ENCODE measurements at places on chromosomes 1 and 21. TPM values are rescaled to one million over a fixed set of nuclear protein-coding genes. Genes with fewer than 3 reads are reported as not detected.

Gene CD34
- 16.5 TPM for total RNA-seq

Gene RYR2
- total RNA-seq, result 33.5 TPM

GRCh38 chr1:56057466-56058405, 521.6 kb downstream of the PLPP3 start:
- H3K27ac ChIP-seq, result no peak overlapping the region
- no peaks in the 10 kb centered on the region for H3K27me3 ChIP-seq
- H3K36me3 ChIP-seq, result no peaks in the 10 kb centered on the region
- no peak for DNase-seq

Gene CRYAA
- not detected for total RNA-seq

- H3K36me3 ChIP-seq, result no peaks in the 10 kb centered on the region
- no peak overlapping the region for H3K4me3 ChIP-seq
- H3K27ac ChIP-seq, result peak overlapping the region; percentile 3
- H3K27me3 ChIP-seq, result no peaks in the 10 kb centered on the region
- peak; percentile 44 for DNase-seq
Measured at GRCh38 chr1:183070923-183071618, 47.9 kb downstream of the LAMC1 start.

Gene SH3BGR
- total RNA-seq, result 295 TPM

Gene NR0B2
- total RNA-seq, result 21.7 TPM

Gene GRHL3
- total RNA-seq, result 0.73 TPM

GRCh38 chr1:67430358-67431155, at the start of gene SERBP1:
Gene SERBP1 (minus strand): TSS chr1:67430402. CDS start chr1:67430300, 102 bp downstream.
- no peaks in the 10 kb centered on the region for H3K27me3 ChIP-seq
- H3K36me3 ChIP-seq, result peaks cover 6% of the 10 kb centered on the region
- peak within 1 kb of the TSS; percentile 85 for H3K4me3 ChIP-seq
- peak within 1 kb of the TSS; percentile 96 for H3K27ac ChIP-seq
- peaks cover 25% of the 10 kb centered on the region for H3K4me1 ChIP-seq

- no peak overlapping the region for H3K4me3 ChIP-seq
- no peaks in the 10 kb centered on the region for H3K36me3 ChIP-seq
- no peaks in the 10 kb centered on the region for H3K27me3 ChIP-seq
- no peak for DNase-seq
- H3K4me1 ChIP-seq, result no peaks in the 10 kb centered on the region
Measured at GRCh38 chr1:172549621-172550280, 16.8 kb downstream of the SUCO start.

Gene ZC3H11A
- 84.0 TPM for total RNA-seq

GRCh38 chr1:22037520-22037919, 15.0 kb upstream of the CDC42 start:
- H3K4me1 ChIP-seq, result peaks cover 21% of the 10 kb centered on the region
- H3K27ac ChIP-seq, result no peak overlapping the region
- H3K36me3 ChIP-seq, result no peaks in the 10 kb centered on the region
- DNase-seq, result no peak
- no peak overlapping the region for H3K4me3 ChIP-seq
- H3K27me3 ChIP-seq, result no peaks in the 10 kb centered on the region

Gene HMGCS2
- total RNA-seq, result 170 TPM

- DNase-seq, result no peak
- H3K36me3 ChIP-seq, result no peaks in the 10 kb centered on the region
- H3K4me1 ChIP-seq, result no peaks in the 10 kb centered on the region
- no peaks in the 10 kb centered on the region for H3K27me3 ChIP-seq
Measured at GRCh38 chr1:6110326-6110725, 64.6 kb downstream of the KCNAB2 start.

- peak overlapping the region; percentile 76 for H3K27ac ChIP-seq
- H3K27me3 ChIP-seq, result no peaks in the 10 kb centered on the region
- no peak overlapping the region for H3K4me3 ChIP-seq
- DNase-seq, result peak; percentile 72
Measured at GRCh38 chr1:94044290-94044790, 76.6 kb downstream of the ABCA4 start.

Gene HSD11B1
- total RNA-seq, result 2.0 TPM

Gene HAO2
- total RNA-seq, result not detected

- DNase-seq, result no peak
- H3K36me3 ChIP-seq, result no peaks in the 10 kb centered on the region
- H3K4me1 ChIP-seq, result peaks cover 17% of the 10 kb centered on the region
- no peaks in the 10 kb centered on the region for H3K27me3 ChIP-seq
- H3K4me3 ChIP-seq, result no peak overlapping the region
Measured at GRCh38 chr1:9313576-9313975, 20.9 kb downstream of the SPSB1 start.

GRCh38 chr1:160993544-160994193, 27.3 kb downstream of the F11R start:
- peaks cover 3% of the 10 kb centered on the region for H3K4me1 ChIP-seq
- peak; percentile 61 for DNase-seq
- H3K4me3 ChIP-seq, result no peak overlapping the region
- no peaks in the 10 kb centered on the region for H3K27me3 ChIP-seq

Gene NR1I3
- total RNA-seq, result 0.55 TPM

DNA sequence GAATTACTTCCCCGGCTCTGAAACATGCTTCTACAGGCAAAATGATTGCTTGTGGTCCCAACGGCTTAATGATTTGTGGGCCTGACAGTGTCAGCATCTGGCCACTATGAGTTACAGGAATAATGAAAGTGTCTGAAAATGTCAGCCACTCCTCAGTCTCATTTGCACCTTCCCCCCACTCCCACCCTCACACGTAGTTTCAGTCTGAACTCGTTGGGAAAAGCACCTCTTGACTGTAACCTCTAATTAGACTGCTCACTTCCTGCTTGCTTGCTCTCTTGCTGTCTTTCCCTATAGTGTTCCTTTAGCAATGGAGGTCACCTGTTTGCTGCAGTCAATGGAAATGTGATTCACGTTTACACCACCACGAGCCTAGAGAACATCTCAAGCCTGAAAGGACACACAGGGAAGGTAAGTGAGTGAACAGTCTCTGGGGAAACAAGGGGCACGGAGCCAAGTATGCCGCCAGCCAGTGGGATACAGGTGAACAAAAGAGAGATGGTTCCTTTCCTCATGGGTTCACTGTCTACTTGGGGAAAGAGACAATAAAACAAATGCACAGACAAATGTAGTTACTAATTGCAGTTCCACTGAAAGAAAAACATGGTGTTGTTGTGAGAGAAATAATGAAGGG, 27.1 kb downstream of the CFAP57 start:
- H3K4me3 ChIP-seq, result no peak overlapping the region
- no peaks in the 10 kb centered on the region for H3K36me3 ChIP-seq
- no peaks in the 10 kb centered on the region for H3K4me1 ChIP-seq
- no peak overlapping the region for H3K27ac ChIP-seq

- H3K36me3 ChIP-seq, result no peaks in the 10 kb centered on the region
- no peak overlapping the region for H3K27ac ChIP-seq
- no peaks in the 10 kb centered on the region for H3K27me3 ChIP-seq
- H3K4me3 ChIP-seq, result no peak overlapping the region
- no peaks in the 10 kb centered on the region for H3K4me1 ChIP-seq
- DNase-seq, result no peak
Measured at GRCh38 chr1:246165826-246166709, 341.0 kb downstream of the SMYD3 start.

Gene DNM3
- total RNA-seq, result 1.8 TPM

- DNase-seq, result no peak
- no peaks in the 10 kb centered on the region for H3K27me3 ChIP-seq
- H3K27ac ChIP-seq, result peak overlapping the region; percentile 7
- peaks cover 37% of the 10 kb centered on the region for H3K36me3 ChIP-seq
- no peaks in the 10 kb centered on the region for H3K4me1 ChIP-seq
Measured at GRCh38 chr1:172581273-172581672, 48.3 kb downstream of the SUCO start.

GRCh38 chr21:32520875-32521735, 64.2 kb downstream of the TCP10L start:
- peaks cover 6% of the 10 kb centered on the region for H3K4me1 ChIP-seq
- H3K36me3 ChIP-seq, result no peaks in the 10 kb centered on the region
- H3K27ac ChIP-seq, result peak overlapping the region; percentile 59
- no peaks in the 10 kb centered on the region for H3K27me3 ChIP-seq
- DNase-seq, result peak; percentile 85
- no peak overlapping the region for H3K4me3 ChIP-seq

Gene LYPD8
- not detected for total RNA-seq

- H3K36me3 ChIP-seq, result peaks cover 30% of the 10 kb centered on the region
- no peak for DNase-seq
- H3K27ac ChIP-seq, result peak overlapping the region; percentile 98
- H3K4me1 ChIP-seq, result peaks cover 67% of the 10 kb centered on the region
Measured at GRCh38 chr1:36168514-36168913, 12.6 kb downstream of the MAP7D1 start.

Gene FAM131C
- total RNA-seq, result not detected

Gene CITED4
- total RNA-seq, result 38.4 TPM

DNA sequence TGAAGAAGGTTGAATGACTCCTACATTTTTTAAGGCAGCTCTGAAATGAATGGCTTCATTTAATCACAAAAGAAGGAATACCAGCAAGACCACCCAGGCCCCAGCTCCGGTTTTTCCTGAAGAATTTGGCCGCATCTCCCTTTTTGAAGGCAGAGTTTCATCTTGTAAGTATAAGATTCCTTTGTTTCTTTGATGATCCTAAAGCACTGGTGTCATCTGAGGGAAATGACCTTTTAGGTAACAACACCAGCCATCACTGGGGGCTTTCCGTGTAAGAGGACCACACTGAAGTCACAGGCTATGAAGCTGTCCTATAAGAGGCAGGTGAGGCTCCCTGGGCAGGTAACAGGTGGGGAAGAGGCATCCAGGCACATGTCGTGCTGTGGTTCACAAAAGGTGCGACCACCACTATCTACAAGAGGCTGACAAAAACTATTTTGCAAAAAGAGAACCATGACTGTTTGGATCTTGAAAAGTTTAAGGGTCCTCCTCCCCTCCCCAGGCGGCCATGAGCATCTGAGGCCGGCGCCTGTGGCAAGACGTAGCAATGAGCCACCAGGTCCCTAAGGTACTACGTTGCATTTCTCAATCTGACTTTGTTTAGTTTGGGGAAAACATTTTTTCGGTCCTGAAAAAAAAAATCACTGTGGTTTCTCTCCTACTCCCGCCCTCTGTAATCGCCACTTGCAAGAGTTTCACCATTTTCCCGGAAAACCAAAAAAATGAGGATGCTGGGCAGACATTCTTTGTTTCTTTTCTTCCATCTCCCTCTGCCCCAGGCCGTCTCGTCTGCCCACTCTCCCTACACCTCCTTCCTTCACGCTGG, 46.3 kb upstream of the IRF2BP2 start:
- no peak for DNase-seq
- H3K4me1 ChIP-seq, result peaks cover 31% of the 10 kb centered on the region
- peak overlapping the region; percentile 85 for H3K27ac ChIP-seq
- H3K36me3 ChIP-seq, result no peaks in the 10 kb centered on the region
- no peak overlapping the region for H3K4me3 ChIP-seq
- H3K27me3 ChIP-seq, result no peaks in the 10 kb centered on the region

- H3K27ac ChIP-seq, result no peak overlapping the region
- no peak for DNase-seq
- peaks cover 25% of the 10 kb centered on the region for H3K4me1 ChIP-seq
- peaks cover 17% of the 10 kb centered on the region for H3K27me3 ChIP-seq
- H3K4me3 ChIP-seq, result no peak overlapping the region
Measured at GRCh38 chr1:228411121-228411520, 4.5 kb upstream of the TRIM11 start.

Gene TPTE
- total RNA-seq, result not detected

Gene FNDC5
- not detected for total RNA-seq

Gene FAM163A
- not detected for total RNA-seq

Gene SYNC
- total RNA-seq, result 38.5 TPM

DNA sequence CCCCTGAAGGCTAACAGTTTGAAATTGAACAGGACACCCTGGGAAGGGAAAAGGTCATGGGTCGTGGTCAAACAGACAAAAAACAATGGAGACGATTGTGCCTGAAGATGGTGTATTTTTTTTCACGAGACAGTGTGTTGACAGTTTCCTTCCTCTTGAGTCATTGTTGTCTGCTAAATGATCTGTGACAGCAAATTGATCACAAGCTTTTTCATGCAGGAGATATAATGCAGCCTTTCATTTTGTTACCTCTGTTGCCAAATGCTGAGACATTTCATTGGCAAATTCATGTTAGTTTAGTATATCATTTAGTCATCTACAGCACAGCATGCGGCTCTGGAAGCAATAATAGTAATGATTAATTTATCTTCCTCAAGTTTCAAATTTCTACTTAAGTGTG, 27.7 kb downstream of the UBE2U start:
- H3K27ac ChIP-seq, result no peak overlapping the region
- H3K4me1 ChIP-seq, result no peaks in the 10 kb centered on the region
- no peaks in the 10 kb centered on the region for H3K27me3 ChIP-seq
- H3K4me3 ChIP-seq, result no peak overlapping the region
- H3K36me3 ChIP-seq, result no peaks in the 10 kb centered on the region

GRCh38 chr1:172674831-172675613, 16.1 kb downstream of the FASLG start:
- no peaks in the 10 kb centered on the region for H3K4me1 ChIP-seq
- H3K36me3 ChIP-seq, result no peaks in the 10 kb centered on the region

DNA sequence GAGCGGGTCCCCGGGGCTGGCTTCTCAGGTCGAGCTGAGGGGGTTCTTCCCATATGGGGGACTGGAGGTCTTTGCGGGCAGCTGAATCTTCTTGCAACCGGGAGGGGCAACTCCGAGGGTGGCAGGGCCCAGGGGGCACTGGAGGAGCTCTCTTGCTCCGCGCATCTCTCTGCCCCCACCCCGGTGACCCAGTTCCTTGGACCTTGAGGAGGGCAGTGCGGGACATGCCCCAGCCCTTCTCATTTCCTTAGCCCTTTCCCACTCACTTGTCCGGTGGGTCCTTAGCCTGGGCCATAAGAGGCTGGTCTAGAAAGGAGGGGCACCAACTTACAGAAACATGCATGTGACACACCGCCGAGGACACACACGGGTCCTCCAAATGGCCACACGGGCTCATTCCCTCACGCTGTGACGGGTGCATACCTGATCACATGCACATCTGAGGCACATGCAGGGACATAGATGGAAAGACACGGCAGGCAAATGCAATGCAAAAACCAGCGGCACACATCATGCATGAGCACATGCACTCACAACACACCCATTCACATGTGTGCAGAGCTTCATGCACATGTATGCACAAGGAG, 630 bp downstream of the HPCA start:
- peaks cover 22% of the 10 kb centered on the region for H3K4me1 ChIP-seq
- no peak for DNase-seq
- no peak overlapping the region for H3K27ac ChIP-seq
- H3K36me3 ChIP-seq, result no peaks in the 10 kb centered on the region

- no peak overlapping the region for H3K4me3 ChIP-seq
- no peaks in the 10 kb centered on the region for H3K27me3 ChIP-seq
- DNase-seq, result no peak
- H3K4me1 ChIP-seq, result peaks cover 3% of the 10 kb centered on the region
- no peak overlapping the region for H3K27ac ChIP-seq
- H3K36me3 ChIP-seq, result no peaks in the 10 kb centered on the region
Measured at GRCh38 chr1:185053204-185053603, 7.8 kb downstream of the RNF2 start.

DNA sequence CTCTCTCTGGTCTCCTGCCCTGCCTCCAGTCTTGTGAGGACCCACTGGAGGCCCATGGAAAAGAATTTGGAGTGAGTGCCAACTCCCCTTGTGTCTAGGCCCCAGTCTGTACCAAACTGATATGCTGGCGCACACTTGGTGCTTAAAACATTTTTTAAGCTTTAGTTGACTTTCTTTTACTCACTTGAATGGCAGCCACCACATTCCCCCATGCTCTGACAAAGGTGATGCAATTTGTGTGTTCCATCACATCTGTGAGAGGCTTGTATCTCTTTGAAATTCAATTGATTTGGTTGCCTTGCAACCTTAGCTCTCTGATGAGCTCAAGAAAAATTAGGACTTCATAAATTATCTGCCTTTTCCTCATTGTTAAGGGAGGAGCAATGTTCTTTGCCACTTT, 30.5 kb upstream of the WDTC1 start:
- H3K27ac ChIP-seq, result no peak overlapping the region
- no peaks in the 10 kb centered on the region for H3K36me3 ChIP-seq
- no peak for DNase-seq
- no peaks in the 10 kb centered on the region for H3K4me1 ChIP-seq

Gene DMBX1
- total RNA-seq, result not detected
